ENCODE measurements at places on chromosomes 16 and 17. TPM values are rescaled to one million over a fixed set of nuclear protein-coding genes. Genes with fewer than 3 reads are reported as not detected.

- no peak for DNase-seq
These were observed 307.5 kb upstream of the DYNLRB2 start for GRCh38 chr16:80233097-80233835.

CPPED1 gene
- 9.7 TPM for polyA plus RNA-seq

CETP gene
- 8.2 TPM for polyA plus RNA-seq

GRCh38 chr17:7079581-7080455, at the start of gene CLEC10A:
Gene CLEC10A, minus strand, starts transcription at chr17:7080251. Its CDS starts 1,439 bp downstream, at chr17:7078812.
- DNase-seq, result no peak

DNA sequence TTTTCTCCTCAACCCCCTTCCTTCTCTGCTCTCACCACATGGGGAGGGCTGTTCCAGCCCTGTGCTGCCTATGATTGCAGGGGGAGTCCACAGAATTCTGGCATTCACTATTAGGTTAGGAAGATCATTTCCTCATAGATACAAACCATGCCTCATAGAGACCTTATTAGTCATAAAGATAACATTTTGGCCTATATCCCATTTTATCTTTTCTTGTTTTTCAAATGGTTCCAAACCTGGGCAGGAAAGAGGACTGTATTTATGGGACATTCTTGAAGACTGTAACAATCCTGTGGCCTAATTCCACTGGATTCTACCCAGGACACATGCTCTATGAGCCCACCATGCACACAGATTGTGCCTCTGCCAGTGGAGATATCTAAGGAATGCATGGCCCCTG, 51.7 kb downstream of the ASIC2 start:
- no peak for DNase-seq

CES4A gene
- polyA plus RNA-seq, result not detected

GRCh38 chr17:44655983-44656710, at the start of gene MEIOC:
Gene MEIOC, plus strand, starts transcription at chr17:44656468. Its CDS starts 146 bp downstream, at chr17:44656614.
- no peak for DNase-seq

TBX6 gene
- polyA plus RNA-seq, result 0.43 TPM

DNA sequence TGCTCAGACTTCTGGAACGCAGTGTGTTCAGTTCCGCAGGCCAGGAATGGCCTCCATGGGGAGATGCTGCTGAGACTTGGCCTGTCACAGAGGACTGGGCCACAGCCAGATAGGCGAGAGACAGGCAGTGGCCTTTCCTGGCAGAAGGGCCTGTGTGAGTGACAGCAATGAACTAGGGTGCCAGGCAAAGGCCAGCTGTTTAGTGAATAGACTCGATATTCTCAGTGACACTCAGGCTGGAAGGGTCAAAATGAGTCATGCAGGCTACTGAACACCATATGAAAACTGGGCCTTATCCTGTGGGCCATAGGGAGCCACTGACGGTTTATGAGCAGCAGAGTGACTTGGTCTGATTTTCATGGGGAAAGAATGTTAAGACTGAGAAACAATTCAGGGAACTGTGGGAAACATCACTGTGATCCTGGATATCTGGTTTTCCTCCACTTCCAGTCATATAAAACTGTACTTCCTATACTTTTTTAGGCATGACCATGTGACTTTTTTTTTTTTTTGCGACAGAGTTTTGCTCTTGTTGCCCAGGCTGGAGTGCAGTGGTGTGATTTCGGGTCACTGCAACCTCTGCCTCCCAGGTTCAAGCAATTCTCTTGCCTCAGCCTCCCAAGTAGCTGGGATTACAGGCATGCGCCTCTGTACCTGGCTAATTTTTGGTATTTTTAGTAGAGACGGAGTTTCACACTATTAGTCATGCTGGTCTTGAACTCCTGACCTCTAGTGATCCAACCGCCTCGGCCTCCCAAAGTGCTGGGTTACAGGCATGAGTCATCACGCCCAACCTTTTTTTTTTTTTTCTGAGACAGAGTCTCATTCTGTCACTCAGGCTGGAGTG, 5.2 kb upstream of the NUBP1 start:
- peak; percentile 67 for DNase-seq

GRCh38 chr17:77566566-77567138, 391.9 kb upstream of the TNRC6C start:
- DNase-seq, result no peak

DNA sequence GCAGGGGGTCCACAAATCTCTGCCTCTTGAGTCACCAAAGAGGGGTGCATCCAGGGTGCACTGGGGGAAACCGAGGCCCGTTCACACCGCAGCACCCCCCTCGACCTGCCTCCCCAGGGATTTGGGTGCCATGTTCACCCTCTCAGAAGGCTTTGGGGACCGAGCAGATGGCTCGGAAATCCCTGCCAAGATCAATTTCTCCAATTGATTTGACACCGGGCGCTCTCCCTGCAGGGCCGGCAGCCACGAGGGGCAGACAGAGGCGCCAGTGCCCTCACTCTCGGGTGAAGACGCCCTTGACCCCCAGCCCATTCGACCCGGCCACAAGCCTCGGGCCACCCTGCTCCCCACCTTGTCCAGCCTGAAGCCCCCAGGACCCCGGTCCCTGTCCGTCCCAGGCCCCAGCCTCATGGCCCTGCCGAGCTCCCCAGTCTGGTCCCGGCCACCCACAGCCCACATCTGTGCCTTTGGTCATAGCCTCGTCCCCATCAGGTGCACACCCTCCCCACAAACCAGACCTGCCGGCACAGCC, 9.3 kb downstream of the SSTR5 start:
- DNase-seq, result no peak
